Fibroblast of skin of back (primary cell): ENCODE measurements at places on chromosomes 3 and 15.
A peak's percentile ranks its signal among the peaks of the same experiment; 100 is the strongest.

DNA sequence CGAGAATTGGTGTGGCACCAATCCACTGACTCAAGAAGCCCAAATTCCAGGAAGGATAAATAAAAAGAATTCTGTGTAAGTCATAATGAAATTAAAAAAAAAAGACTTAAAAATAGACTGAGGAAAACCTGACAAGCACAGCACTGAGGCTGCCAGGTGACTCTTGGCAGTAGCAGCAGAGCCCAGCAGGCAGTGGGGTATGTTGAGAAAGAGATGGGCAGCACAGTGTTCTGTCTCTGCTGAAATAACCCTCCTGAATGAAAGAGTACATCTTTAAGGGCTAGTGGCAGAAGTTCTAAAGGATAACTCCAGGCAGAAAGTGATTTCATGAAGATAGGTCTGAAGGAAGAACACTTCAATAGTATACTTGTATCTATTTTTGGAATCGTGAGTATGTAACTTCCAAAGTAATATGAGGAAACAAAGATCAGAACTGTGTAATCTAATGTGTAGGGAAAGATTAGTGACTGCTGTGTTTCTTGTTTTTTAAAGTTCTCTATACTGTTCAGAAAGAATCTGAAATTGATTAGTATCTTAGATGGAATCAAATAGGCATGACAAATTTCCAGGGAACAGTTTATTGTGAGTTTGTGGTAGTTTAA, 75.9 kb downstream of the RAB7A start:
- no peak for DNase-seq

DNA sequence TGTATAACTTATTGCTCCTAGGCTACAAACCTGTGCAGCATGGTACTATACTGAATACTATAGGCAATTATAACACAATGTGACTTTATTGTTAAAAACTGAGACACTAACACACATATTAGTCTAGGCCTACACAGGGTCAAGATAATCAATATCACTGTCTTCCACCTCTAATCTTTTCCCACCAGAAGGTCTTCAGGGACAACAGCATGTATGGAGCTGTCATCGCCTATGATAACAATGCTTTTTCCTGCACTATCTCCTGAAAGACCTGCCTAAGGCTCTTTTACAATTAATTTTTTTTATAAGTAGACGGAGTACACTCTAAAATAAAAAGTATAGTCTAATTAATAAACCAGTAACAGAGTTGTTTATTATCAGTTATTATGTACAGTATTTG, 60.9 kb downstream of the LRRC28 start:
- no peak for DNase-seq

GRCh38 chr15:37903919-37904625, 30.4 kb upstream of the TMCO5A start:
- DNase-seq = no peak

DNA sequence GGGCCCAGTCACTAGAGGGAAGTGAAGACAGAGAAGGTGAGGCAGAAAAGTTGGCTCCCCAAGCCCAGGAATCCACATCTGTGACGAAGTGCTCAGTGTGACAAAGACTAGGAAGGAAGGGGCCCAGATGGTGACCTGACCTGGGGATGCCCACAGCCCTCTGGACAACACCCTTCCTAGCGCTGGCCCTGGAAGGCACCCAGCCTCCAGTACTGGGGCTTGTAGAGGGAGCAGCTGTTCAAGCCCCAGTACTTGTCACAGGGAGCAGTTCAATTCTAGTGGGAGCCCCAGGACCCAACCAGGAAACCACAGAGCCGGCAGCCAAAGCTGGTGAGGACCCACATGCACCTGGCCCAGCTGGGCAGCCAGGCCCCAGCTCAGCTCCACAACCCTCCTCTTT, 190.8 kb downstream of the XXYLT1 start:
- DNase-seq = no peak

GRCh38 chr3:112043621-112044201, 9.2 kb downstream of the TMPRSS7 start:
- peak; percentile 75 for DNase-seq

DNA sequence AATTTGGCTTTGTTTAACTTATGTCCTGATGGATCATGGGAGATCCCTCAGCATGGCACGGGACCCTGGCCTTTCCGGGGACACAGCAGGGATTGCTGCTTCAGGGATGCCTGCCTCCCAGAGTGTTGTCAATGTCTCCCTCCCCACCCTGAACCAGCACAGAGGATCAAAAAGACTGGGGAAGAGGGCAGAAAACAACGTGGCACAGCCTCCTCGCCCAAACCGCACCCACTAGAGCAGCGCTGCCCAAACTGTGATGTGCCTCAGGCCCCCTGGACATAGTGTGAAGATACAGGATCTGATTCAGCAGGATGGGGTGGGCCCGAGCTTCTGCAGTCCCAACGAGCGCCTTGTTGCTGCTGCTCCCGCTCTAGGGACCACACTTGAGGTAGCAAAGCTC, 34.5 kb downstream of the SLC6A20 start:
- DNase-seq = no peak

DNA sequence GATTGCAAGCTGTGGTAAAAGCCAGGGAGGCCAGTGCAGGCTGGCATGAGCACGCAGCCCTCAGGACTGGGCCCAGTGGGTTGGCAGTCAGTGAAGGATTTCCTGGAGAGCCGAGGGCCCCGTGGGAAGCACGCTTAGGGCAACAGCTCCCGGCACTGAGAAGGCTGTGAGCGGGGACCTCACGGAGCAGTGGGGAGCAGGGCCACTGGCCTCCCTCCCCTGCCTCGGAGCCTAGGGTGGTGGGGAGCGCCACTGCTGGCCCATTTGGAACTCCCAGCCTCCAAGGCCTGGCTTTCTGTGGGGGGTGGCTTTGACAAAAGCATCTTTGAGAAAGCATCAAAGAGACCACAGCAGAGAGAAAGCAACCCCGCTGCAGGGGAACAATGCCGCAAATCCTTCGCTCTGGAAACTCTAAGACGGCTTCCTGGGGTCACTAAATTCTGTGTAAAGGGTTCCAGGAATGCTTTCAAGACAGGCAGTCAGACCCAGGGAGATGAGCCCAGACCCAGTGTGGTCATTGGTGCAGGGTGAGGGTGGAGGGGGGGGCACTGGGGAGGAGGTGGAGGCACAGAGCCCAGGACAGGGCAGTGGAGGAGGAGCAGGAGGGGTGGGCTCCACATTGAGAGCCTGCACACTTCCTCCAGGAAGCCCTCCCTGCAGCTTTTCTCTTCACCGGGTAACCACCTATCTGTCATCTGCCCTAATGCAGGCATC, 9.5 kb upstream of the APBA2 start:
- no peak for DNase-seq

DNA sequence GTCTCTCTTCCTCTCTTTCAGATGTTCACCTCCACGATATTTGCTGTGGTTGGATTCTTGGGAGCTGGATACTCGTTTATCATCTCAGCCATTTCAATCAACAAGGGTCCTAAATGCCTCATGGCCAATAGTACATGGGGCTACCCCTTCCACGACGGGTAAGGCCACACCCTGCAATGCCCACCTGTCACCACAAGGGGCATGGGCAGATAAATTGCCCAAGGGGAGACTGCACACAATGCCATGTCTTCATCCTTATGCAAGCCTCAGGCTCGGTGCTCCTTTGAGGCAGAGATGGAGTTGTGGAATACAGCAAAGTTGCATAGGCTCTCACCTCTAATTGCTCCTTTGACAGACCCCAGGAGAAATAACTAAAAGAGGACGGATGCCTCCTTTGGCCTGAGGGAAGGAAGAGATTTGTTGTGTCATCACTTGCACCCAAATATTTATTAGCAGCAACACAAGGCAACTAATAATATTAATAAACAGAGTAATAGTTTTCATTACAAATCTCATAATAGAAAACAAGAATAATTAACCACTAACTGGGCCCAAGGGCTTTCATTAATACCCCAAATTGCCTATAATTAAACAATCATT, 13.2 kb downstream of the TM4SF4 start:
- no peak for DNase-seq

DNA sequence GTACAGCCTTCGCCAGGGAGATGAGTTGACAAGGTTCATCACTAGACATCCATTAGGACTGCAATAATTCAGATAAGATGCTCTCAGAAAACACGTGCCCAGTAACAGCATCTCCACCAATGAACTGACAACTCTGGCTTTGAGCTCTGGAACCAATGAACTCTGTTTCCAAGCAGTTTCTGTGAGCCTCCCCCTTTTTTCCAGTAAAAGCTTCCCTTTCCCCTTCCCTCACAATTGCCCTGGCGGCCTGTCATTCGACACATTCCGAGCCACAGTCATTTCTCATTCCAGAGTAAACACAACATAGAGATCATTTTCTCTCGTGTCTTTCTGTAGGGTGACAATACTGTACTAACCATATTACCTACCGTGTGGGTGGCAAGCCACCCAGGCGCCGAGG, 3.6 kb downstream of the PLA2G4D start:
- no peak for DNase-seq

GRCh38 chr3:71225951-71226564, 357.5 kb downstream of the FOXP1 start:
- no peak for DNase-seq

DNA sequence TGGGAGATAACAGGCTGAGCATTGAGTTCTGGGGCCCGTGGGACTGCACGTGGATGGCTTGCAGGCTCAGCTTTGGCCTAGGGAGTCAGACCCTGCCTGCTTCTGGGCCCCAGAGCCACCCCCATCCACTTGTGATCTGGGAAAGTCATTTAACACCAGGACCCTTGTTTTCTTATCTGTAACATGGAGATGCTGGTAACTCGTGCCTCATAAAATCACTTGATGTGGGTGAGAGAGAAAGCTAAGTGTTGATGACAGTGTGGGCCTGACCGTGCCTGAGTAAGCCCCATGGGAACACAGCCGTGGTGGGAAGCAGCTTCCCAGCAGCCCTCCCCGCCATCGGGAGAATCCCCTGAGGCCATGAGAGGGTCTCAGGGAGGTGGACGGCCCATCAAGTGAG, 378.1 kb downstream of the GABRB3 start:
- DNase-seq = no peak

DNA sequence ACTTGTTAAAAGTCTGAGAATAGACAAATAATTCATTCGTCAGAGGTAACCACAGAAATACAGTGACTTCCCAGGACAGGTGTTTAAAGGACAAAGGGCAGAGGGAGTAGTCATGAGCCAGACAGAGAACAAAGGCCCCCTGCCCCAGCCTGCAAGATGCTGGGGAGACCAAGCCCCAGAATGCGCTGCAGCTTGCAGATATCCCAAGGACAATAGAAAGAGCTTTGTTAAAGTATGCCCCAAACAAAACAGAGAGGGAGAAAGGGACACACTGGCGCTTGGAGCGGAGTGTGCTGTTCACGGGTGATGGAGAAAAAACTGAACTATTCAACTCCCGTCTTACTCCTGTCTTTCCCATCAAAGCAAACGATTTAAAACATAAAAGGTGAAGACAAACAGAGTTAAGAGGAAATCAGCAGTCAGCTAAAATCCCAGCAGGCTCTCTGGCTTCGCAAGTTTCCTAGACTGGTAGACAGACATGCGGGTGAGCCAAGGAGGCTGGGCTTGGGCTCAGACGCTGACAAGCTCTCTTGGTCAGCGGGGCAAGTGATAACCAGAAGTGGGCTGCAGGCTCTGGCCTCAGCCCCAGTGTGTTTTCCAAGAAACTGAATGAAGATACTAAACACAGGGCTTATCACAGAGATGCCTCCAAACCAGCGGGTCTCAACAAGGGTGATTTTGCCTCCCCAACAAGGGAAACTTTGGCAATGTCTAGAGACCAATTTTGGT, 130.1 kb downstream of the UACA start:
- no peak for DNase-seq

DNA sequence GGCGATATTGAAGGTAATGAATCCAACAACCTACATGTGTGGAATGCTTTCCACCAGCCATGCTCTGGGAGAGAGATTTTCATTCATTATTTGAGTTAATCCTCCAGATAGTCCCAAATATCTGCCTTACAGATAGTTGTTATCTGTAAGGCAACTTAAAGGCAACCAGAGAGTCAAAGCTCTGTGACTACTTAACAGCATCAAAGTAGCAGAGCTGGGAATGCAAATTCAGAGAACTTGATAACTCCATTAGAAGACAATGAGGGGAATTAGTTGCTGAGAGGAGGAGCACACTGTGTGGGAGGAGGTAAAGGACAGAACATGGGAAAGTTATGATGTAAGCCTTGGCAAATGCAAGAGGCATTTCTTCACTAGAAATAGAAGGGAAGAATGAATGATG, 10.5 kb upstream of the CRBN start:
- DNase-seq = no peak

GRCh38 chr3:136621628-136622027, 130.6 kb downstream of the STAG1 start:
- DNase-seq = no peak

DNA sequence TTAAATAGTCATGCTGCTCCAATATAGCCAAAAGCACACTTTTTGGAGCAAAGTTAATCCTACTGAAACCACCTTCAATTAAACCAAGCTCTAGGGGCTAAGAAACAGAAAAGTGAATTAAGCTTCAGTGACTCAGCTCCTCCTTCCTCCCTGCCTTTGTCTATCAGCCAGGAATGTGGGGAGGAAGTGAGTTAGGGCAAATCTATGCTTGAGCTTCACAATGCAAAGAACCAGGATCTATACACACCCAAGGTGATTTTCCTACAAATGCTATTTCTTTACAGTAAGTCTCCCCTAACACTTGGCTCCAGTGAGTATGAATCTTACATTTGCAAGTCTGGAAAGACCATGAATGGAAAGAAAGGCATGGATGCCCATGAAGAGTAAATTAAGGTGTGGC, 212.1 kb downstream of the P3H2 start:
- peak; percentile 89 for DNase-seq
